ENCODE measurements at places on chromosomes 16 and 17. TPM values are rescaled to one million over a fixed set of nuclear protein-coding genes. Genes with fewer than 3 reads are reported as not detected.

DNA sequence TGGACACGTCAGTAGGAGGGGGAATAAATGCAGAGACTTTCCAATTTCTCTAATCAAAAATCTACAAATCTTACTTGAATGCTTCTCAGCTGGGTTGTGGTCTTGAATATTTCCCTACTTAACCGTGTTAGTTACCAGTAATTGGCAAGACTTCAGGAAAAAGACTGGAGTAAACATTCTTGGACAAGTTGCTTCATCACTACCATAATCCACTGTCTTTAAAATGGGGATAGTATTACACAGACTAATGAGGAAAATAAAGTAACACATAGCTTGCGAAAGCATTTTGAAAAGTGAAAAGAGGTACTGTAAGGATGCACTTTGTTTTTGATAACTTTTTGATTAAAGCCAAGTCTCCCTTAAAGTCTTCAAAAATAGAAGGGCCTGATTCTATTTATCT is 18.4 kb downstream of the MYH1 start:
- no peak for DNase-seq
- H3K27ac ChIP-seq: no peak overlapping the region
- no peaks in the 10 kb centered on the region for H3K36me3 ChIP-seq
- no peaks in the 10 kb centered on the region for H3K27me3 ChIP-seq
- H3K4me1 ChIP-seq: no peaks in the 10 kb centered on the region

DNA sequence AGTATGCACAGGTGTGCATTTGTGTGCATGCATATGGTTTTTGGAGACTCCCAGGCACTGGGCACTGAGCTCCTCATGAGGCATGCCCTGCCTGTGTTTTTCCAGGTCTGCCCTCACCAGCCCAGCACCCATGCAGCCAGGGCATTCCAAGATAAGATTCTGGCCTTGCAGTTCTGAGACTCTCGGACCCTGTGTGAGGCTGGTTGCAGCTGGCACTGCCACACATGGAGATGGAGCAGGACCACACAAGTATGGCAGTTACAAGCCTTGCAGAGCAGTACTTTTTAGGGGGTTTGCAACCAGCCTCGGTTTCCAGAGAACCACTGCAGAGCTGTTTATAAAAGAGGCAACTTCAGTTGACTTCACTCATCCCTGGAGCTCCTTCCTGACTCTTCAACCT is 10.2 kb downstream of the SLC6A2 start:
- no peaks in the 10 kb centered on the region for H3K4me1 ChIP-seq
- DNase-seq: no peak
- H3K4me3 ChIP-seq: no peak overlapping the region
- H3K27me3 ChIP-seq: no peaks in the 10 kb centered on the region

DNA sequence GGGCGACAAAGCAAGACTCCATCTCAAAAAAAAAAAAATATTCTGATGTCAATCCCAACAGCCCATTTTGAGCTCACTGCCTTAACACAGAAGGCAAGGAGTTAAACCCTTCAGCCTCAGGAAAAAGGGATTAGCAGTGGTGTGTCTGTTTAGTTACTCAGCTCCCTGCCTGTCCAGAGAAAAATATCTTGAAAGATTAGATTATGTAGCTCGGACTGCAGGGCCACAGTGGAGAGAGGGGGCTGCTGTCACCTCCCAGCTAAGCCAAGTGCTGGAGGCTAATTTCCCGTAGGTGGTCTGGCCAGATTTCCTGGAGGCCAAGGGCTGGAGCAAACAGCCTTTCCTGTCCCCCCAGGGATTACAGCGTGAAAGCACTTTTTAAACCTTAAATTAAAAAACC is 50.3 kb downstream of the C16orf95 start:
- no peak for DNase-seq
- no peaks in the 10 kb centered on the region for H3K36me3 ChIP-seq
- H3K4me3 ChIP-seq: no peak overlapping the region
- no peak overlapping the region for H3K27ac ChIP-seq
- H3K4me1 ChIP-seq: no peaks in the 10 kb centered on the region

Gene APOBR
- total RNA-seq: 4.5 TPM

Gene MMP25
- total RNA-seq: 0.73 TPM

Gene NPIPA8
- total RNA-seq: 87.6 TPM

Gene TBC1D3E
- not detected for total RNA-seq

Measured in naive thymus-derived CD4-positive, alpha-beta T cell (primary cell).